OCI-M1 (cell line): ENCODE measurements at places on chromosomes 1 and 21.

- peak; percentile 11 for DNase-seq
These were observed 73.1 kb upstream of the USP24 start for GRCh38 chr1:55288245-55288644.

DNA sequence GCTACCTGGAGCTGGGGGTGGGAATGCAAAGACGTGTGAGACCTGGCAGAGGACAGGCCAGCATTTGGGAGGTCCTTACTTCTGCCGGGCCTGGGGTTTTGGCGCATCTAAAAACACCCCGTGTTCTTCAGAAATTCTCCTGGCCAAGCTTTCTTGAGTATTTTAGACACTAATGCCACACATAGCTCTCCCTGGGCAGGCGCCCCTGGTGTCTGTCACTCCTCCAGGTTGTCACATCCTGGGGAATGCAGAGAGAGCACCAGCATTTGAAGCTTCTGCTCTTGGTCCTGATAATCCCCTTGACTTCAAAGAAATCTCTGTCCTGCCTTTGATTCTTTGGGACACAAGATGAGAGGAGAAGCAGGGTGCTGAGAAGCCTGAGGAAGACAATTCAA lies 6.0 kb downstream of the CAPN9 start:
- no peak for DNase-seq

- DNase-seq: peak; percentile 31
These were observed 1.3 kb upstream of the SLC6A17 start for GRCh38 chr1:110148961-110149360.

- peak; percentile 84 for DNase-seq
These were observed 142.6 kb upstream of the PALMD start for GRCh38 chr1:99503276-99503747.

DNA sequence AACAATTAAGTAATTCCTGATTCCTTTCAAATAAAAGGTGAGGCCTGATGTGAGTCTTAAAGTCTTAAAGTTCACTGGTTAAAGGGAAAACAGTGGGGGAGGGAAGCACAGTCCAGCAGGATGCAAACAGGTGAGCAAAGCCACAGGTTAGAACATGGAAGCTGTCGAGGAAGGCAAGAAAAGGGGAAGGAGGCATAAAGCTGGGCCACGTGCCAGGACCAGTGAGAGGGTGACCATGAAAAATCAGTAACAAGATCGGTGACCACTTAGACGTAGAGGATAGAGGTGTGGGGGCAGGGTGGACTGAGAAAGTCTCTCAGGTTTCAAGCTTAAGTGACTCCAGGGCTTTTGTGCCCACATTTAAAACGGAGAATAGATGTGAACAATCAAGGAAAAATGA lies 231.3 kb downstream of the SETD4 start:
- DNase-seq: peak; percentile 53

GRCh38 chr1:60113596-60113995 lies 40.0 kb upstream of the C1orf87 start:
- no peak for DNase-seq

DNA sequence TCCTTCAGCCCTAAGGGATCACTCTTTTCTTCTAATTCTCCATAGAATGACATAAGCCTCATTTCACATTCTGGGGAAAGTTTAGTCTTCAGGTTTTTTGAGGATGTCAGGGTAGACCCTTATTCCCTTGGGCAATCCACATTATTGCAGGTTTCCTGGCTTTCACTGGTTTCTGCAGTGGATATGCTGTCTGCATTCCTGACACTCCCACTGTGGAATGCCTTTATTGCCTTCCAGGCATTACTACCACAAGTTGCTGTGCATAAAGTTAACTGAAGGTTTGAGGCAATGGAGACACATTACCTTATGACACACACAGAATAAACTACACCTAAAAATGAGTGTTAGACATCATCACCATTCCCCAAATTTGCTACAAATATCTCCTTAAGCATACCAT lies 12.7 kb downstream of the FASLG start:
- no peak for DNase-seq

DNA sequence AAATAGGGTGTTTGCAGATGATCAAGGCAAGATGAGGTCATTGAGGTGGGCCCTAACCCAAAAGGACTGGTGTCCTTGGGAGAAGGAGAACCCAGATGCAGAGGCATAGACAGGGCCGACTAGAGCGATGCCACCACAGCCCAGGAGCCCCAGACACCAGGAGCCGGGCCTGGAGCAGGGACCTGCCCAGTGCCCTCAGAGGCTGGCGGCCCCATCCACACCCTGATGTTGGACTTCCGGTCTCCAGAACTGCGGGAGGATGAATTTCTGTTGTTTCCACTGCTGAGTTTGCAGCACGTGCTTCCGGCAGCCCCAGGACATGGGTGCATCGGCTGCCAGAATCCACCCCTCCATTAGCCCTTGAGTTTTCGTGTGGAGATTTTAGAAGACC lies 7.2 kb upstream of the ACTRT2 start:
- no peak for DNase-seq

GRCh38 chr1:186708694-186709097 lies 28.5 kb upstream of the PTGS2 start:
- no peak for DNase-seq

DNA sequence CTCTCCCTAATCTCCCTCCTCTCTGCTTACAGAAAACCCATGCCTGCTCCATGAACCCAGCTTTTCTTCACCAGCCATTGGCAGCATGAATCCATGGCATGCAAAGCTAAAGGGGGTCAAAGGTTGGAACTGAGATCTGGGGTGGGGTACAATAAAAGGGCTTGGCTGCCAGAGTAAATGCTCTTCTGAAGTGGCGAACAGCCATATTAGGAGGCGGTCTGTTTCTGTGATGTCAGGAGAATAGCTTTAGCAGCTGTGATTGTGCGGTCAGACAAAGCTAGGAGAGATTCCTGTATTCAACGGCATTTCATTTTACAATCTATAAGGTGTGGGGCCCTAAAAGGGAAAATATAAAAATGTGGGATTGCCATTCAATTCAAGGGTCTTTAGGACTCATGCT lies 71.7 kb upstream of the TMPRSS2 start:
- DNase-seq: no peak

DNA sequence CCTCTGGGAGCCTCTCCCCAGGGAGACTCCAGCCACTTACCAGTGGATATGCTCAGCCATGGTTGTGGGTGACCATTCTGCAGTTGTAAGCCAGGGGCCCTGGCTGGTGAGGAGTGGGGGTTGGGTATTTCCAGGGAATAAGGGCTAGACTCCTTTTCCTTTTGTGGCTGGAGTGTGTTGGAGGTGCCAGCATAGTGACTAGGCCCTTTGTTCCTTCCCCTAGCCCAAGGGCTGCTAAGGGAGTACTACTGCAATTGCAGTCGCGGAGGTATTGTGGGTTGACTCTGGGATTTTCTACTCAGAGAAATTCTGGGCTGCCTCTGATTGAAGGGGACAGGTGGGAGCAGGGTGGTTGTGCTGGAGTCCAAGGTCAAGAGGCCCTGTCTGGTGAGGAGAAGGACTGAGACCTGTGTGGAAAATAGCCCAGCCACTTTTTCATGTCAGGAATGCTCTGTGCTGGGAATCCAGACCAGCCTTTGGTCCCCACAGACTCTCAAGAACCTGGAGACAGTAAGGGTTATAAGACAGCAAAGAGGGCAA lies 43.1 kb downstream of the MROH9 start:
- no peak for DNase-seq
